ENCODE measurements at places on chromosomes 7 and 10.

DNA sequence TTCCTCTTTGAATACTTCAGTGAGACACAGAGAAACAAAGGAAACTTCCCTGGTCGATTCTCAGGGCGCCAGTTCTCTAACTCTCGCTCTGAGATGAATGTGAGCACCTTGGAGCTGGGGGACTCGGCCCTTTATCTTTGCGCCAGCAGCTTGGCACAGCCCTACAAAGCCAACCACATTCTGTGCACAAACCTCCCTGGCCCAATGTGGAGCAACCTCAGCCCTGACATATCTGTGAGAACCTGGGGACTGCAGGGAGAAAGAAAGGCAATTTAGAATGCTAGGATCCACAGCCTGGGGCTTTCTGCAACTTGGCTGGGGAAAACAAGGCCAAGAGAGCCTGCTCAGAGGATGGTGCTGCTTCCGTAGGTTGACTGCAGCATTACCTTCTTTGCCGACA, 63.5 kb upstream of the PRSS58 start:
- DNase-seq, result no peak

GRCh38 chr10:24912215-24912614, 40.2 kb downstream of the PRTFDC1 start:
- no peak for DNase-seq

- no peak for DNase-seq
Measured at GRCh38 chr7:4233621-4234497, 448.2 kb upstream of the FOXK1 start.

DNA sequence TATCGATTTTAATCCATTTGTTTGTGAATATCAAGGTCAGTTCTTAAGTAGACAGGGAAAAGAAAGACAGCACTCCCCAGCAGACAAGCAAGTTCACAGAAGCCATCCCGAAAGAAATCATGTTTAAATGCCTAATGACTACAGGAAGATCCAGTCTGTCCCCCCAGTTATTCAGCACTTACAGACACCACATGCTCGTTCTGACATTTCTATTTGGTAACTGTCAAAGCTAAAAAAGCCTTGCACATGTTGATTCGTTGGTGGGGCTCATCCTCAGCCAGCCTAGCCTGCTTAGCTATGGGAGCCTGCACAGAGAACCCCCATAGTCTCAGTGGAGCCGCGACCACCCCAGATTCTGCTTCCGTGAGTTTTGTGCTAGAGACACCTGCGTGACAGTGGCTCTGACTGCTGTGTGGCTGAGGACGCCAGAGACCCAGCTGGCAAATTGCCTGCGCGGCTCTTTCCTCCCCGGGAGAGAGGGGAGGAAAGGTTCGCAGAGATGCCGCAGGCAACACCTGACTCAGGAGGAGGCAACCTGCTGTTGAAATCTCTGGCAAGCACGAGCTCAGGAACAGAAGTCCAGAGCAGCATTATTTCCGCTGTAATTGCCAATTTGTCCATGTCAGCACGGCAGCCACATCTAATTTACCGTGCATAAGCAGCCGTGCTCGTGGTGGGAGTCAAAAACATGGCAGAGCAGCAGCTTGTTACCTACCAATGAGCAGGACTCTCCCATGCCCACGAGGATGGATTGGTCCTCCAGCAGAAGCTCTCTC, 194.2 kb downstream of the GPAM start:
- peak; percentile 63 for DNase-seq

GRCh38 chr7:129854401-129854800, 98.4 kb downstream of the UBE2H start:
- no peak for DNase-seq

DNA sequence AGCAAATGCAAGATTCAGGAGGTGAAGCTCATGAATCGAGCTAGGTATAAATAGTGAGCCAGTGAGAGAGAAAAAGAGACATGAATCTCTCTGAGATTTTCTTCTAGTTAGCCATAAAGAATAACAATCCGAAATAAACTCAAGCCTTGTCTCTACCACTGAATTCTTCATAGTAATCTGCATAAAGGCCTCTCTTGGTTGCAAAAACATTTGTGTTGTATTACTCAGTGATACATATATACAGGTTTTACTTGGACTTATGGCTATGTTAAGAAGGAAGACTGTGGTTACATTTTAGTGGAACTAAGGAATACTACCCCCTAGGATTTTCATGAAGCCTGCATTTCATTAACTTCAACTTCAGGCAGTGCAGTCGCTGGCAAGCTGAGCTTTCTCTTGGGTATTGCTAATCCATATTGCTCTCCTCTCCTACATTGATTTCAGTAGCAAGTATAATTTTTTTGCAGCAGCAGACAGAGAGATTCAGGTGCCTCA, 72.7 kb upstream of the TRIL start:
- no peak for DNase-seq

- no peak for DNase-seq
Measured at GRCh38 chr10:133358162-133358924, 524 bp upstream of the FUOM start.

- DNase-seq, result no peak
Measured at GRCh38 chr10:11217521-11217920, 199.8 kb downstream of the CELF2 start.

DNA sequence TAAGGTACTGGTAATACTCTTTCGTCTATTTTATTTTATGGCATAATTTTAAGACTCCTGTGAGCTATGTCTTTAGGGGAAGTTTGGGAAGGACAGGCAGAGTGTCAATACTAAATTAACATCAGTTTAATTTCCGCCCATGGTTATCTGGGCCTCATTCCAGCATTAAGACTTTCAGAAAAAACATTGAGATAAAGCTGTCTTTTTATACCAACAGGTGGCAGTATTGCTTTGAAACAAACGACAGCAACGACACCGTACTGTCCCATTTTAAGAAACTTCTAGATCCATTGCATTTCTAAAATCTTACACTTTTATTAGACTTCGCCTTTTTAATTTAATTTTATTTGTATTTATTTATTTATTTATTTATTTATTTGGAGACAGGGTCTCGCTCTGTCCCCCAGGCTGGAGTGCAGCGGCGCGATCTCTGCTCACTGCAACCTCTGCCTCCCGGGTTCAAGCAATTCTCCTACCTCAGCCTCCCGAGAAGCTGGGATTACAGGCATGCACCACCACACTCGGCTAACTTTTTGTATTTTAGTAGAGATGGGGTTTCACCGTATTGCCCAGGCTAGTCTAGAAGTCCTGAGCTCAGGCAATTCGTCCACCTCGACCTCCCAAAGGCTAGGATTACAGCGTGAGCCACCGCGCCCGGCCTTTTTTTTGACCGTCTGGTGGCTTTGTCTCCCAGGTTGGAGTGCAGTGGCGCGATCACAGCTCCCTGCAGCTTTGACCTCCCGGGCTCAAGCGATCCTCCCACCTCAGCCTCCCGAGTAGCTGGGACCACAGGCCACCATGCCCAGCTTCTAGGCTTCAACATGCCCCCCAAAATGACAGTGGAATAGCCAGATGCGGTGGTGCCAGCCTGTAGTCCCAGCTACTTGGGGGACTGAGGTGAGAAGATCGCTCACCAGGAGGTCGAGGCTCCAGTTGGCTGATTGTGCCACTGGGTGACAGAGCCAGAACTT, 78.7 kb upstream of the C1GALT1 start:
- DNase-seq, result peak; percentile 59

DNA sequence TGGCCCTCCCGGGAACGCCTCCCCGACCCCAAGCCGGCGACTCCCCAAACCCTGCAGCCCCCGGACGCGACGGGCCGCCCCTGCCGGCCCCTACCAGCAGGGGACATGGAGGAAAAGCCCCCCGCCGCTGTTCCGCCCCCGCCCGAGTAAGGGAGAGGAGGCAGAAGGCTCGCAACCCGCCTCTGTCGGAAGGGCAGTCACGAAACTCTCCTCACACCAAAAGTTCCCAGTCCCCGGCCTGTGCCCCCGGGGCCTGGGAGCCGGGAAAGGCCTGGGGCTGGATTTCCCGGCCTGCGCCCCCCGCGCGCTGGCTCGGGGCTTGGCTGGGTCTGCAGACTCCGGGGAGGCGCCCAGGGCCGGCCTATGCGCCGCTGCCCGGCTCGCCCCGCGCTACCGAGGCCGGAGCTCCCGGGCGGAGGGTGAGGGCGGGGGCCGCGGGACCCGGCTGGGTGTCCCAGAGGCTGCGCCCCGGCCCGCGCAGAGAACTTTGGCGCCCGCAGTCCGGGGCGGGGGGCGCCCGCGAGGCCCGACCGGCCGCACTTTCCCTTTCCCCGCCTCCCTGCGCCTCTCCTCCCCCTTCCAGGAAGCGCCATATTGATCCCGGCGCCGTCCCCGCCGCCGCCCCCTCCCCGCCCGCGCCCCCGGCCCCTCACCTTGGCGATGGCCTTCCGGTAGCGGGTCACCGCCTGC, 728 bp downstream of the PARD3 start:
- peak; percentile 13 for DNase-seq

DNA sequence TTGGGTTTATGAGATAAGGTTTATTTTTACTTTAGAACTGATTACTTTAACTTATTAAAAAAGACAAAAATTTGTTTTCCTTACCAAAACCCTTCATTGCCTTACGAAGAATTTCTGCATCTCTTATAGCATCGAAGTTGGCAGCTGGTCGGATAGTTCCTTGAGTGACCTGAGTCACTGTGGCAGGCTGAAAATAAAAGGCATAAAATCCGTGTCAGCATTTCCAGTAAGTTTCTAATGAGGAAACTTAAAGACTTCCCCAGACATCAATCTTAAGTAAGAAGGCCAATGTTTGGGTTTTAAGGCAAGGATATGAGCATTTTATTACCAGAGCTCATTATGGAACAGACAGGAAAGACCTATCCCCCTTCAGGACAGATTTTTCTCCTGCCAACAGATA, 25.6 kb downstream of the ANXA7 start:
- DNase-seq, result no peak

GRCh38 chr7:23523486-23524075, 8.2 kb downstream of the TRA2A start:
- no peak for DNase-seq

- no peak for DNase-seq
Measured at GRCh38 chr10:119003572-119004289, 25.8 kb upstream of the NANOS1 start.

GRCh38 chr7:98797150-98797549, 72.7 kb downstream of the TMEM130 start:
- no peak for DNase-seq

DNA sequence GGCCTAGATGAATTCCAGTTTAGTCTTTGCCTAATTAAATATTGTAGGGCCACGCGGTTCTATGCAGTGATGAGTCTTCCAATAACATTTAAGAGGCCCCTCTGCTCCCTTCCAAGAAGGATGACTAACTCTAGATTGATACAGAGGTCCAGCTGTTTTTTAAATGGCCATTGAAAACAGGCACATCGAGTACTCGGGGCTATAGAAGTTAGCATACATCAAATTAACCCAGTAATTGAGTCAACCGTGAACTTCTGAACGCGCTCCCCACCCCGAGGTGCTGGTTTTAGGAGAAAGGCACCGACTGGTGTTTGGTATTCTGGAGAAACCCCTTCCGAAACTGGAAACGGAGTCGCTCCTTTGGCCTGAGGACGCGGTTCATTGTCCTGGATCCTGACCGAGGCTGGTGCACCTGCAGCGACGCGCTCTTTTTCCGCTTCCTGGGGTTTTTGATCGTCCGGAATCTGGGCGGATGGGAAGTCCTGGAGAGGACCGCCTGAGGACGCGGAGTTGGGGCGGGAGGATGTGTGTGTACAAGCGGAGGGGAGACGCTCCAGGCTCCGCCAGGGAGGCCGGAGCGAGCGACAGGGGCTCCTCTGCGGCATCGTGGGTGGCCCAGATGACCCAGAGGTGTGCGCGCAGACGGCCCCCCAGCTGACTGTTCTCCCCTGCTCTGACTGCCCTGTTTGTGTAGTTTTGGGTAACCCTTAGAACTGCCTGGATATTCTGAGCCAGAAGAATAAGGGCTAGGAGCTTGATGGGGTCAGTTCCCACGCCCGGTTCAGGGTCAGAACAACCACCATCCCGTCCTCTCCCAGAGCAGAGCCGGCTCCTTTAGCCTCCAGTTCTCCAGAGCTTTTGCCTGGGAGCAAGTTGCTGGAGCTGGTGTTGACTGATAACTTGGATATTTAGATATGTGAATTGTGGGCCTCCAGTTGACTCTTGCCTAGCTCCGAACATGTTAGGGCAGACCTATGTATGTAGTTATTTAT, 711 bp downstream of the FAM221A start:
- peak; percentile 39 for DNase-seq

DNA sequence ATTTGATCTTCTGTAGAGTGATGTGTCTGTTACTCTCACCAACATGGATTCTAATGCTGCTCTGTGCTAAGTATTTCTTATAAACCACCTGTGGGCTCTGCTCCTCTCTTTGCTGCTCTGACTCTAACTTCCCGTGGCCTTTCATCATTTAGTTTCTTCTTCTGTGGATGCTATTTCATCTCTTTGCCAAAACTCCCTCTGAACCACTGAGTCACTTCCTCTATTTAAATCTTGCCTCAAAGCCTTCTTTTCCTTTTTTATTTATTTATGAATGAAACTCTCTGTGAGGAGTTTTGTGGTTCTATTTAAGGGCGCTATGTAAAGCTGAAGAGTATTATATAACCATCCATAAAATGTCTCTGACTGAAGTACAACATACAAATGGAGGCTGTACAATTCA, 538.5 kb downstream of the SUGCT start:
- no peak for DNase-seq

GRCh38 chr10:124740369-124741280, 3.6 kb downstream of the FAM53B start:
- DNase-seq, result no peak

GRCh38 chr7:137771679-137772078, 75.1 kb downstream of the DGKI start:
- no peak for DNase-seq

DNA sequence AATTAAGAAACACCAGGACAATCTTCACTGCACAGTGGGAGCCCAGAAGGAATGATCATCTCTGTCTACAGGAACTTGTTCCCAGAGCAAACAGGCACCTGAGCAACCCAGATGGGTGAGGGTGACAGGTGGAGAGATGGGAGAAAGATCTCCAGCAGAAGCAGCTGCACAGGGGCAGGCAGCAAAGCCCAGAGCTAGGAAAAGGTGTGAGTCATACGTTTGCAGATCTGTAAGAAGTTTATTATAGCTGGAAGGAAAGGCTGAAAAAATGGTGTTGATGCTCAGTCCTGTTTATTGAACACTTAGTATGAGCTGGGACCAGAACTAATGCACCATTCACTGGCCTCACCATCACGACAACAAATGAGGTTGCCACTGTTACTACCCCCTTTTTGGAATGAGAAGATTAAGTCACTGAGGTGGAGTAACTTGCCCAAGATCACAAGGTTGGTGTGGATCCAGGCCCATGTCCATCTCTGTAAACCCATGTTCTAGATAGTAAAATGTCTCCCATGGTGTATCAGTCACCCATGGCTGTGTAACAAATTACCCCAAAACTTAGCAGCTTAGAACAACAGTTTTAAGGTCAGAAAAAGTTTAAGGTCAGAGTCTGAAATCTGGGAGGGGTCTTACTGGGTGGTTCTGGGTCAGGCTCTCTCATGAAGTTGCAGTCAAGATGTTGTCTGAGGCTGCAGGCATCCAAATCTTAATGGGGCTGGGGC, 506.9 kb downstream of the RPS24 start:
- DNase-seq, result no peak

All from NCI-H1105 treated with DMSO at 0.1 percent for 48 hours (cell line).